ENCODE measurements at places on chromosomes 7 and 10. TPM values are rescaled to one million over a fixed set of nuclear protein-coding genes. Genes with fewer than 3 reads are reported as not detected.

- DNase-seq = no peak
These were observed 48.5 kb upstream of the KCNMA1 start for GRCh38 chr10:77686096-77686495.

GRCh38 chr10:36494371-36494770, 631.0 kb upstream of the ANKRD30A start:
- DNase-seq = no peak

DNA sequence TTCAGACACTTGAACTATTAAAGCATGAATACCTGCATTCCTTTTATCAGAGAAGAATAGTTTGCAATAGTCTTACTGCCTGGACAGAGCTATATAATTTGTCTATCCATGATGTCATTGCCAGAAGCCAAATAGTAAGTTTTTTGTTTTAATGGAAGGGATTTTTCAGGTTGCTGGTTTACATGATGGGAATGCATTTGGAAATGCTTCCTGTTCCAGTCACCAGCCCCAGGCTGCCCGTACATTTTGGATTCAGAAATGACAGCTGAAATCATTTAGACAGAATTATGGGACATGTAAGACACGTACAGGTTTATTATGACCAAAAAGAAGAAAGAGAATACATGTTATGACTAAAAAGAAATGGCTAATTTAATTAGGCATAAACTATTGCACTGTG, 293.1 kb downstream of the CDK14 start:
- no peak for DNase-seq

DNA sequence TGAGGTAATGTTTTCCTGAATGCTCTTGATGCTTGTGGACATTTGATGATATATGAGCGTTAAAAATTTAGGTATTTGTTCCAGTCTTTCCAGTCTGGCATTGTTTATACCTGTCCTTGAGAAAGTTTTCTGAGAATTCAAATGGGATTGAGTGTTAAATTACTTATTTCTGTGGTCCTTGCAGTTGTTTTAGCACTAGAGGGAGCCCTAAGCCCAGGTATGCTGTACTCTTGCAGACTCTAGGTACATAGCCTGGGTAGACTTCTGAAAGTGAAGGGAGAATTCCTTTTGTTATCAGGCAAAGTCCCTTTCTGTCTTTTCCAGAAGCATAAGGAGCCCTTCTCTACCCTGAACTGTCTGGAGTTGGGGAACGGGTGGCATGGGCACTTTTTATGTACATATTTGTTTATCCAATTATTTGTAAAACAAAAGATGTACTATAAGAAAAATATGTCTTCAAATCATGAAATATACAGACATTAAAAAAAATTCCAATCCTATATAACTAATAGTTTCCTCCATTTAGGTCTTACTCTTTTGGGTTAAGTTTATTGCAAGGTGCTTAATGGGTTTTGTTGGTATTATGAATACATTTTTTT, 262.1 kb downstream of the ATRNL1 start:
- DNase-seq = peak; percentile 46

DNA sequence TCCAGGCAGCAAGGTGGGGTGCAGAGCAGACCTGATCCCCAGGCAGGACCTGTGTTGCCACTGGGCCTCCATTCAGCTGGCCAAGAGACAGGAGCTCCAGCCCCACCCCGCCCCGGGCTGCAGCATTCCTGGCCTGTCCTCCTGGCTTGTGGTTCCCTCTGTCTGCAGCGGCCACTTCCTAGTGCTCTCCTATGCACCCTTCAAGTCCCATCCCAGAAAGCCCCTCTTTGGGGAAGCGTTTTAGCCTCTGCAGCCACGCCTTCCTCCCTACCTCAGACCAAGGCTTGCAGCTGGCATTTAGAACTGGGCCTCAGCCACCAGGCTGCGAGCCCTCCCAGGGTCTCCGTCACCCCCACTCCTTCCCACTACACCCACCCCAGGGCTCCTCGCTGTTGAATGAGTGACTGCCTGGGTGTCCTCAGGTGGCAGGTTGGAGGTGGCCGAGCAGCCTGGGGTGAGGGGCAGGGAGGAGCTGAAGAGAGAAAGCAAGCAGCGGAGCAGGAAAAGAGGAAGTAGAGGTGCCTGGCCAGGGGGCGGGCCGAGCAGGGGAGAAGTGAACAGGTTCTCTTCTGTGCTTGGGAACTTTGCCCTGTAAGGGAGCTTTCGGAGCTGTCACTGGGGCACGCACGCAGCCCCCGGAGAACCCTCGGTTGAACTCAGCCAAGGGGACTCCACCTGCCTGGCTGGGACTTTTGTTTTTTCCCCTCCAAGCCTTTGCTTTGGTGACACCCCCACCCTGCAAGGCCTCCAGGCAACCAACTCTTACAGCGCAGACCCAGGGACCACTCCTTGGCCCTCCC, 109.1 kb upstream of the TNRC18 start:
- DNase-seq = no peak

- no peak for DNase-seq
These were observed 154.9 kb downstream of the EGFR start for GRCh38 chr7:55173671-55174070.

NPSR1 gene
- not detected for total RNA-seq

- peak; percentile 19 for DNase-seq
These were observed 23.8 kb downstream of the DHX32 start for GRCh38 chr10:125857185-125857760.

DNA sequence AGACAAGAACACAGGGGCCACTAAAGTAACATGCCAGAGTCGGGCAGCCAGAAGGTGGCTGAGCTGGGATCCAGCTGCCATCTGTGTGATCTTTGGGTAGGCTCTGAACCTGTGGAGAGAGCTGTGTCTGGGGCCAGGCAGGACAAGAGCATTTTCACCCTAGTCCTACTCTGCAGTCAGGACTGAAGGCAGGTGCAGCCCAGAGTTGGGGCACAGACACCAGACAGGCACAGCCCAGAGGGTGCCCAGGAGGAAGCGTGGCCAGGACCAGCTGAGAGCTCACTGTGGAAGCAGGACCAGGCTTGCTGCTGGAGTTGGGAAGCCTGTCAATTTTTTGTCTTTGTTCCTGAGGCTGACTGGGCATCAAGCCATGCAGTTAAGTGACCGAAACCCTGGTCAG, 113.6 kb downstream of the ADCY1 start:
- DNase-seq = no peak

DNA sequence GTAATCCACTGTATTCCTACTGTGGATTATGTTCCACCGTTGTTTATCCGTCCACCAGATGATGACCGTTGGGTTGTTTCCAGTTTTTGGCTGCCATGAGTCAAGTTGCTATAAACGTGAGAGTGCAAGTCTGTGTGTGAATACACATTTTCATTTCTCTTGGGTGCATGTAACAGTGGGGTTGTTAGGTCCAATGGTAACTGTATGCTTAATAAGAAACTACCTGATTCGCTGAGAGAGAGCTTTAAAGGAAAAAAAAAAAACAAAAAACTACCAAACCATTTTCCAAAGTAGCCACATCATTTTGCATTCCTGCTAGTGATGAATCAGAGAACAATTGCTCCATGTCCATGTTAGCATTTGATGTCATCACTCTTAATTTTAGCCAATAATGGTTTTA, 15.9 kb downstream of the UBN2 start:
- peak; percentile 64 for DNase-seq

DNA sequence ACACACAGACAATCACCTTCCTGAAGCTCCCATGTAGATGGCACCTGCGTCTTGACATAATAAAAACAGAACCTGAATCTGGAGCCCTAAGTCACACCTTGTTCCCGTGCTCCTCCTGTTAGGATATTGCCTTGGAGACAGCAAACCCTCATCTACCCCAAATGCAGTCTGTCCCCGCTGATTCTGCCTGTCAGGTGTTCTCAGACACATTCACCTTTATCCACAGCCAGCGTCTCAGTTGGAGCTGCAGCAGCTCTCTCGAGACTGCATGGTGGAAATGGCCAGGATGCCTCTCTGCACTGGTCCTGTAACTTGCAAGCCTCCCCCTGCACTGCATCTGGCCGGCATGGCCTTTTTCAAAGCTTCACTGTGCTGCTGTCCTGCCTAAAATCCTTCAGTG, 218.0 kb upstream of the ZNF32 start:
- DNase-seq = no peak

LRRD1 gene
- not detected for total RNA-seq

- DNase-seq = no peak
These were observed 227.5 kb downstream of the LRMDA start for GRCh38 chr10:75658915-75659314.

DNA sequence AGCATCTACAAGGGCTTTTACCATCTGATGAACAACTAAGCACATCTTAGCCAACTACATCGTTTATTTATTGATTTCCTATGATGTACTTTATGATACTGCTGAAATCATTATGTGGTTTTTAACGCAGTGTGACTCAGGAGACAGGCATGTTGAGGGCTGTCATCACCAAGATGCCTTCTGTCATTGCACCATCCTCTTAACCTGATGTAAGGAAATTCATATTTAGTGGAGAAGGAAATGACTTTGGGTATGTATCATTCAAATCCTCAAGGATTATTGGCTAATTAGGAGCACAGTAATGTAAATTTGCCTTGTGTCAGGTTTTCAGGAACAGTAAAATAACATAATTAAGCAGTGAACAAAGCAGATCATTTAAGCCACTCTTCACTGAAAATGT, 138.5 kb upstream of the MGMT start:
- DNase-seq = no peak

DNA sequence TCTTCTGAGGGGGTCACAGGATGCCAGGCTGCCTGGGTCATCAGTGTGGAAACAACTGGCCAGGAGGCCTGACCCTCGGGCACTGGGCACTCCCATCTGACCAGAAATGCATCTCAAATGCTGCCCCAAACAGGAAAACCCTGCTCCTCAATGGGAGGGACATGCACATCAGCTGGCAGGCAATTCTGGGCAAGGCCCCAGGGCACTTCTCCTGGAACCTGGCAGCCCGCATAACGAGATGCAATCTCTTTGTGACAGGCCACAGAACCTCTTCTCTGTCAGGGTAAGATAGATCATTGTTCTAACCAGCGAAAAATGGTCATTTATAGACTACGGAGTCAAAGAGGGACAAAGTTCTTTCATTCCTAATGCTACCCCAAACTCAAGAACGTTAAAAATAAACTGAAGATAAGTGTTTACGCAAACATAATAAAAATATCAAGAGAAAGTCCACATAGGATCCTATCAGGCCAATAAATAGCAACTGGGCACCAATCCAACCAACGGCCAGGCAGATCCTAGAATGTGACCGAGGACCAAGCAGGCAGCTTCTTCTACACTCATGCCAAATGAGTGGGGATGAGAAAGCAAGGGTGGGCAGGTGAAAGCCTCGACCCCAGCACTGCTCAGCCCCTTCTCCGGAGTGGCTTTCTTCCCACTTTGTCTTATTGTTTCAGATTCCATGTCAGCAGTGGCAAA, 212.3 kb downstream of the TCERG1L start:
- DNase-seq = no peak

DNA sequence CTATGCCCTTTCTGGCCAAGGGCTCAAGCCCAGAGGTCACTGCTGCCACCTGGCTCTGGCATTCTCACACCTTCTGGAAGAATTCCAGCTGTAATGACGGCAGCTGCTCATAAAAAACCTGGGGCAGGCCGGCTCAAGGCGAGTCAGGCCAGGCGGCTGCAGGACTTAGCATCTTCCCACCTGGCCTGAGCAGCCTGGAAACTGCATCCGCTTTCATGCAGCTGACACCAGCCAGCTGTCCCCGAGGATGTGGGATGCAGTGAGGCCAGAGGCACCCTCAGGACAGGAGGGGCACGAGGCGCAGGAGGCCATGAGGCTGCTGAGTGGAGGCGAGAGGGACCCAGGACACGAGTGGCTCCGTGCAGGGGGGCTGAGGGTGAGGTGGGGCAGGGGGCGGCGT, 47.5 kb upstream of the ADGRA1 start:
- no peak for DNase-seq

GRCh38 chr10:99659868-99660366, 608 bp downstream of the ENTPD7 start:
- no peak for DNase-seq

GRCh38 chr10:6197321-6197720, 5.4 kb upstream of the PFKFB3 start:
- DNase-seq = no peak

DNA sequence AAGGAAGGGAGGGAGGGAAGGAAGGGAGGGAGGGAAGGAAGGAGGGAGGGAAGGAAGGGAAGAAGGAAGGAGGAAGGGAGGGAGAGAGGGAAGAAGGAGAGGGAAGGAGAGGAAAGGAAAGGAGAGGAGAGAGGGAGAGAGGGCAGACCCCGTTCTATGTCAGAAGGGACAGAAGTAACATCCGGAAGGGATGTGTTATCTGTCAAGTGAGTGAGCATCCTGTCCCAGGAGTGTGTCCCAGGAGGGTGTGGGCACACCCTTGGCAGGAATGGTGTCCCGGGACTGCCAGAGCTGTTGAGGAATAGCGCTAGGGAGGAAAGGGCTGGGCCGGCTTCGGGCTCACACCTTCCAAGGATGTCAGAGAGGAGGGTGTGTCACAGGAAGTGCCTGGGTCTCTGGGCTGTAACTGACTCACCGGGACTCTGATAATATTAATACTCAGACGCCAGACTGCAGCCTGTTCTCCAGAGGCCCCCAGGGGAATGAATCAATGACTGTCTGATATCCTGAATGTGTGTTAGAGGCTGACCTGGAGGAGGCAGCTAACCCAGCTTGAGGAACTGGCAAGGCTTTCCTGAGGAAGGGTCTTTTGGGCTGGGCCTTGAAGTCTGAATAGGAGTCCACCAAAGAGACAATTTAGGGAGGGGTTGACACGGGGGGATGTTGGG, 125.6 kb upstream of the TNRC18 start:
- DNase-seq = peak; percentile 85

PAX4 gene
- total RNA-seq = not detected

GRCh38 chr7:90777465-90777864, 181.3 kb downstream of the CDK14 start:
- no peak for DNase-seq

Data from HFFc6 (cell line).